ENCODE measurements at places on chromosomes 2 and 18.
A peak's percentile ranks its signal among the peaks of the same experiment; 100 is the strongest.

- DNase-seq = peak; percentile 89
These were observed 134.9 kb upstream of the ZNF236 start for GRCh38 chr18:76687304-76687962.

DNA sequence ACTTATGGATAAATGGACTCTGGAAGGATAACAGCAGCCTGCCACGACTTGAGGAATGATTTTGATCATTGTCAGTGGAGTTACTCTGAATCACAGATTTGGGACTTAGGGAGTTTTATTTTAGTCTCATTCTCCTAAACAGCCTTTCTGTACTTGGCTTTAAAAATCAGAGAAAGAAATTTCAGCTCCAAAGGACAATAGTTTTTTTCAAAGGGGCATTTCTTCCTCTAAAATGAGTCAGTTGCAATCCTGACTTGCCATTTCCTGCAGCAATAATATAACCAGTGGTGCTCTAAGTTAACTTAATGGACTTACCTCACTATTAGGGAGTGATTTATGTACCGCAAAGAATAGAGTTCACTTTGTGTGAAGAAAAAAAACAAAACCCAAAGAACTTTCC, 35.1 kb upstream of the MTX2 start:
- DNase-seq = no peak

DNA sequence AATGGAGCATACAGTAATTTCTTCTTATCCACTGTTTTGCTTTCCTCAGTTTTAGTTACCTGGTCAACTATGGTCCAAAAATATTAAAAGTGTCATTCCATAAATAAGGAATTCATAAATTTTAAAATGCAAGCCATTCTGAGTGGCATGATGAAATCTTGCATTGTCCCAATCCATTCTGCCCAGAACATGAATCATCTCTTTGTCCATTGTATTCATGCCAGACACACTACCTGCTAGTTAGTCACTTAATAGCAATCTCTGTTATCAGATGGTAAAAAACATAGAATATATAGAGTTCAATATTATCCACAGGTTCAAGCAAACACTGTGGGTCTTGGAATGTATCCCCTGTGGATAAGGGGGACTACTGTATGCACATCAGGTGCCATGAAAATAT, 872.2 kb upstream of the NXPH2 start:
- no peak for DNase-seq

- no peak for DNase-seq
These were observed 163.3 kb downstream of the FHOD3 start for GRCh38 chr18:36460854-36461253.

DNA sequence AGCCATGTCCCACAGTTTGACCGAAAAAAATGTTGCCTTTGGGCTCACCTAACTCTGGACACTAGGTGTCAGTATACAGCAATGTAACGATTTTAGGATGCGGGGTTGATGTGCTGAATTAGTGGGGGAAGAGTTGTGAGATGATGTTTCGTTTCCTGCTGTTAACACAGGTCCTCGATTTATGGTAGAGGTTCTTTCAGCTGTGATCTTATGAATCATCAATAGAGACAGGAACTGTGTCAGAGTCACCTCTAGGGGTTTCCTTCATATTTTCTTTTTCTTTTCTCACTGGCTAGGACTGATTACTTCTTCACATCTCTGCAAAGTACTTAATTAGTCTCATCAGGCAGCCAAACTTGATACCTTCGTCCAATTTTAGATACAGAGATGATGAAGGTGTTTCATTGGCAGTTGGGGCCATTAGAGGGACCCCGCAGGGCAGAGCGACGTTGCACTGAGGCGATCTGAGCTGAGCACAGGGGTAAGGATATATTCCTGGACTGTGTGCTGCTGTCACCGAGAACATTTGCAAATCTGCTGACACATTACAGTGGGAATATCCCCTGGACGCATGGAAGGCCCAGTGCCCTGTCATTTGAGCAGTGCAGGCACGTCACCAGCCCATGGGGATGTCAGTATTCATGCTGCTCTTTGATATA, 10.2 kb upstream of the MMADHC start:
- peak; percentile 78 for DNase-seq

DNA sequence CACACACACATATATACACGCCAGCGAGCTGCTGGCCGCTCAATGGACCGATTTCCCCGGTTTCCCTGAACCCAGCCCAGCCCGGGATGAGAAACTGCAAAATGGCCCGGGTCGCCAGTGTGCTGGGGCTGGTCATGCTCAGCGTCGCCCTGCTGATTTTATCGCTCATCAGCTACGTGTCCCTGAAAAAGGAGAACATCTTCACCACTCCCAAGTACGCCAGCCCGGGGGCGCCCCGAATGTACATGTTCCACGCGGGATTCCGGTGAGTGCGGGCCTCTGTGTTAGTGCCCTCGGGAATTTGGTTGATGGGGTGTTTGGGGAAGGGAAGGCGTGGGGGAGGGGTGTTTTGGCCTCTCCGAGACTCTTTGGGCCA, 392 bp downstream of the ST8SIA3 start:
- DNase-seq = no peak

- peak; percentile 52 for DNase-seq
These were observed at the start of gene LBX2 for GRCh38 chr2:74499267-74499939. LBX2 (minus strand) TSS chr2:74499603; CDS start chr2:74499537, 66 bp downstream.

- peak; percentile 41 for DNase-seq
These were observed 90.1 kb upstream of the TGFA start for GRCh38 chr2:70643715-70644114.

DNA sequence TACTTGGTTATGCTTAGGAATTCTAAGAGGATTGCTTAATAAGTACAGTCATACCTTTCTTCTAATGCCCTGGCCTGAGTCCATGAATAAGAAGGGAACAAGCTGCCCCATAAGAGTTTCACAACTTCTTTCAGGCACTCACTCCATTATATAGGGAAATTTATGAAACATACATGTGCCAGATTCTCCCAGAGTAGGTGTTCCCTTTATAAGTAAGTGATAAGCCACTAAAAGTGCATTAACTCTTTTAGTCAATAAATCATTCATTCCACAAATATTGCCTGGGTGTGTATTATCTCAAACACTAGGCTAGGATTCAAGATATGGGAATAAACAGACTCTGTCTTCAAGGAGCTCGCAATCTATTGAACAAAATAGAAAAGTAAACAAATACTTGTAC, 84.5 kb upstream of the RBBP8 start:
- no peak for DNase-seq

DNA sequence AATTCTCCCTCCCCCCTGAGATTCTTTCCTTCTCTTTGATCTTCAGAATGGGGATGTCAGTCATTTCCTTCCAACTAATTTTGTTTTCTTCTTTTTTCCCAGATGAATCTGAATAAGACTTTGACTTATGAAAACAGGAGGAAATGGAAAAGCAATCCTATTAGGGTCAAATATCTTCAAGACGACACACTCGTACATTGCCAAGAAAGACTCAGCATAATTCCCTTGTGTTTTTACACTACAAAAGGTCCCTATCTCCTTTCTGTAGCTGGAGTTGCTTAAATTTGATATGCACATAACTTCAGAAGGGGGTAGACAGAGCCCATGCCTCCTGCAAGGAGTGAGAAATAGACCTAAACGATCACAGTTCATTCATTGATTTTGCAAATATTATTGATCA, 230.3 kb upstream of the RBBP8 start:
- DNase-seq = no peak

DNA sequence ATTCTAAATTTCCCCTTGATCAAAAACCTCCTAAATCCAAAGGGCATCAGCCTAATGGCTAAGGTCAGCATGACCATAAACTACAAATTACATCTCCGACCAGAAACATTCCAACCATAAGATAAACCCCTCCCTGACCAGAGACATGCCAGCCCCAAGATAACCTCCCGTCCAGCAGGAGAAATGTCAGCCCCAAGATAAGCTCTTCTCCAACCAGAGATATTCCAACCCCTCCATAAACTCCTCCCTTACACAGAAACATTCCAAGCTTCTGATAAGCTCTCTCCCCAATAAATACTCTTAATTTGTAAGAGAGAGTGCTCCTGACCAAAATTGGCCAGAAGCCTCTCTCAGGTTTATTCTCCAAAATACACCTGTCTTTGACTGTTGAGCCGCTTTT, 274.0 kb downstream of the RNF152 start:
- no peak for DNase-seq

- peak; percentile 44 for DNase-seq
These were observed 30.1 kb upstream of the LIPG start for GRCh38 chr18:49531678-49532153.

GRCh38 chr2:42077343-42077742, 29.5 kb downstream of the PKDCC start:
- no peak for DNase-seq

GRCh38 chr2:66346231-66346664, 88.7 kb upstream of the MEIS1 start:
- no peak for DNase-seq

- DNase-seq = no peak
These were observed 25.7 kb downstream of the MC2R start for GRCh38 chr18:13889671-13890070.

GRCh38 chr18:21293479-21293878, 51.4 kb downstream of the GREB1L start:
- DNase-seq = no peak

DNA sequence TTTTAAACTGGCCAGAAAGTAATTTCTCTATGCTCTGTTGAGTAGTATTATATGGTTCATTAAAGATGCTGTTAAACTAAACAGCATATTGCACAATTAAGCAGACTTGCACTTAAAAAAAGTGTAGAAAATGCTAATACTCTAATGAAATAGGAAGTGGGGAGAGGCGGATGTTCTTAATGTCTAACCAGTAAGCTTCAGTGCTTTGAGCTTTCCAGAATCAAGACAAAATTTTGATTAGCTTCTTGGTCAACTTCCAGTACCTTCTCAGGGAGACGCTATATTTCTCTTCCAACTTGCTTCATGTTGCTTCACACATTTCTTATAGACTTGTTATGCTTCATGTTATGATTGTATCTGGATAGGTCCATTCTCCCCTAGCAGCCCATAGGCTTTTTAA, 89.1 kb downstream of the MAP2 start:
- DNase-seq = no peak

DNA sequence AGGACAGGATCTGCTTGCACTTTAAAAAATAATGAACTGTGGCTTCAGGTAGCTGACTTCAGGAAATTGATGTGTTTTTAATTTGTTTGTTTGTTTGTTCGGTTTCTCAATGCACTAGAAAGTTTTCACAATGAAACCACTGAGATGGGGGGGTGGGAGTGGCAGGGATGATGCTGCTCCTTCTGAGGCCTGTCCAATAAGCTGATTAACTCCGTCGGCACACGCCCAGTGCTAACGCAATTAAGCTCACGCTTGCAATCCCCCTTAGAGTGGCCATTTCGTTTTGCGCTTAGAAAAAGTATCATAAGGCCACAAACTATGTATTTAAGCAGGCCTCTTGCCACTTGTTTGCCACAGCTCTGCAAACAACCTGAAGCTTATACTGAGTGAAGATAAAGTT, 12.5 kb upstream of the GPR39 start:
- no peak for DNase-seq

DNA sequence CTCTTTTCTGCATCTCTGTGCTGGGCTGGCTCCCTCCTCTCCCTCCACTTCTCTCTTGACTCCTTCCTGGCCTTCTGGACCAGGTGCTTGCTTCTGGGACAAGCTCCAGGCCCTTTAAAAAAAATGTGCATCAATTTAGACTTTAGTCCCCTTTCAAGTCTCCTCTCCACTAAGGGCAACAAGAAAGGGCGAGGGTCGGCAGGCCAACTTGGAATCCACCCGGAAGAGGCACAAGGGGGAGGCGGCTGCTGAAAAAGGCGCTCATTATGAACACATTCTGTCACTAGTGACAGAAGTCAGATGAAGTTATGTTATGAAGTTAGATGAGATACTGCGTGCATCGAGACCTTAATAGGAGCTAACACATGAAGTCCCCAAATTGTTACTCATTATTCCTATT, 13.6 kb upstream of the RHOB start:
- DNase-seq = no peak

DNA sequence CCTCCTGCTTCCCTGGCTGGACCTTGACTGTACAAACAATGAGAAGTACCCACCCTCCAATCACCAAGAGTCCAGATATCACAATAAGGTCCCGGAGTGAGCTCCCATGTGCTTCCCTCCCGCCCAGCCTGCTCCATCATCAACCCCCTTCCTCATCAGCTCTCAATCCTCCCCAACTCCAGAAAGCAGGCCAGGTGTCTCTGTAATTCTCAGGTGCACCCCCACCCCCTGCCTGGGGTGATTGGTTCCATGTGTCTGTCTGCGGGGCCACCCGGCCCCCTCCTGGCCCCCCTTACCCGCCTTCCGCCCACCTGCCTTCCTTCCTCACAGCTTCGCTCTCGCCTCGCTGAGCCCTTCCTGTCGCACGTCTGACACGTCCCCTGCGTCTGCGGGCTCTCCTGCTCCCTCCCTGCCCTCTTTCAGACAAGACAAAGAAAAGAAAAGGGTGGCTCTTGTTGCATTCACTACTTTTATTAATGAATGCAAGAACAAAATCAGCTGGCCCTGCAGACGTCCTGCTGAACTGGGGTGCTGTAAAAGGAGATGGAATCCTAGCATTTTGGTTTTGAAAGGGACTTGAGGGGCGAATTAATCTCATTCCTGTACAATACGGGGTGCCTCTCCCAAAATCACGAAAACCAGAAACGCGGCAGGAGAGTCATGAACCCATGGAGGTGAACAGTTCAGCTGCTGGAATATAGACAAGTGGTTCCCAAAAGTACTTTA, 26.5 kb upstream of the IGFBP2 start:
- DNase-seq = no peak

DNA sequence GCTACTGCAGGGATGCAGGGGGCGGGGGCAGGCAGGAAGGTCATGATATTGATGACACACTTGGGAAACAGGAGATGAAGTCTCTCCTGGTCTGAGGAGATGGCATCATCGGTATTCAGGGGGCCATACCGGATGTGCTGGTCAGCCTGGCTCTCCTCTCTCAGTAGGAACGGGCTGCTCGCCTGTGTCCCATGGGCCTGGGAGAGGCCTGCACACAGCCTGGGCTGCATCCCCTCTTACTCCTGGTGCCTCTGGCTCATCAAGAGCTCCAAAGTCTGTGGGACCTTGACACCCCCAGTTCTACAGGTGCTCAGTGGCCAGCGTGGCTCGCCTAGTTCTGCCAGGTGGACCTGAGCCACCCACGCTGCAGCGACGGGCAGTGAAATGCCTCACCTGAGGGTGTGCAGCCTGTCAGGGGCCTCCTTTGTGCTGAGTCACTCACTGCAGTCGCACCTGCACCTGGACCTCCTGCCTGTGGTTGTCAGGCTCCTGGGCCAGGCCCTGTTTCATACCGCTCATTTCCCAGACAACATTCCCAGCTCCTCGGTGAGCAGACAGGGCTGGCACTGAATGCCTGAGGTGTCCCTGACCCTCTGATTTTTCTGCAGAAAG, 18.6 kb upstream of the CNDP1 start:
- DNase-seq = no peak

GRCh38 chr18:13276530-13277520, 58.3 kb downstream of the LDLRAD4 start:
- DNase-seq = no peak

DNA sequence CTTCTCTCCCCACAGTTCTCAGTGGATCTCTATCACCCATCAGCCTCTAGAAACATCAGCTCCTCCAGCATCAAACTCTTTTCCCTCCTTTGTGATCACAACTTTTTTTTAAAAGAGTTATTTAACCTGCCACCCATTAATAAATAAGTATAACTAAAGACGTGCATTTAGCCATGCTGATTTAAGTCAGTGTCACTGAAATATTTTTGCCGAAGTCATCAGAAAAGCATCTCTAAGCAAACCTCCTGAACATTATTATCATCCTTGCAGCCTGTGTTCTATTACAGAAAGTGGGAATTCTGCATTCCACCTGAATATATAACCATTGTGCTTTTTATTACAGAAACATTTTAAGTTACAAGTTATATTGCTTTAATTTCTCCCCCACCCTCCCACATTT, 106.2 kb upstream of the ARHGAP28 start:
- DNase-seq = no peak

GRCh38 chr18:56245866-56246580, 392.4 kb downstream of the TXNL1 start:
- no peak for DNase-seq

All from suppressor macrophage (primary cell).